Activated T-helper 1 cell treated with anti-CD3 and anti-CD28 coated beads, Interleukin-2, amount 50 U/mL, for 16 hours (primary cell): ENCODE measurements at places on chromosomes 3 and 15.

- no peak for DNase-seq
Measured at GRCh38 chr3:105790534-105790933, 78.3 kb downstream of the CBLB start.

DNA sequence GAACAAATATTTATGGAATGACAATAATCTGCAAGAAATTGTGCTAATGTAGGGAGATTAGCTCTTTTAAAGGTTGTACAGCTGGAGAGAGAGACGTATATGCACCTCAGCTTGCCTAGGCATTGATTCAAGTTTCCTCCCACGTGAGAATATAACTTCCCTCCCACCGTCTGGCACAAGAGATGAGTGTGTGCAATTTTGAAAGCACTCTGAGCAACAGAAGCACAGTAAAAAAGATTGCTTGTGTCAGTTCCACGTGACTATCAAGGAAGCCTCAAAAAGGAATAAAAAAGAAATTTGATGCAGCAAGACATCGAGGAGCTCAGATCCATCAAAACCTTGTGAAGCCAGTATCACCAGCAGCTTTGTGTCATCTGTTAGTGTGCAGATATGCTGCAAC is 435.3 kb downstream of the TUSC7 start:
- DNase-seq, result no peak

GRCh38 chr15:77985031-77985930 is 92.2 kb downstream of the TBC1D2B start:
- DNase-seq, result no peak

DNA sequence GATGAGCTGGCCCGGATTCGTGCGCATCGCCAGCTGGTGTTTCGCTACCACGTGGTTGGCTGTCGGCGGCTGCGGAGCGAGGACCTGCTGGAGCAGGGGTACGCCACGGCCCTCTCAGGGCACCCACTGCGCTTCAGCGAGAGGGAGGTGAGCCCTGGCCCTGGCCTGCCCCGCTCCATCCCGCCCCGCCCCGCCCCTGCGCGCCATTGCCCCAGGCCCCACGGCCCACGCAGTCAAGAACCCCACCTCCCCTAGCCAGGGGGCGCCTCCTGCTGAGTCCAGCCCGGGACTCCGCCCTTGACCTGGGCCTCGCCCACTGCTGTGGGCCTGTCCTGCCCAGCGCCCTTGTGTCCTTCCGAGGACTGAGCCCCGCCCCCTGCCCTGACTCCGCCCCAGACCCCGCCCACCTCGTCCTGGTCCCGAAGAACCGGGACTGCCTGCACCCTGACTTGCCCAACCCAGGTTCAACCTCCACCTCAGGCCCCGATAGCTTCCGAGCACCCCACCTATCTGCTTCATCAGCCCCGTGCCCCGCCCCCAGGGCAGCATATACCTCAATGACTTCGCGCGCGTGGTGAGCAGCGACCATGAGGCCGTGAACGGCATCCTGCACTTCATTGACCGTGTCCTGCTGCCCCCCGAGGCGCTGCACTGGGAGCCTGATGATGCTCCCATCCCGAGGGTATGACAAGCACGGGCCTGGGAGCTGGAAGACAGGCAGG is 14.8 kb downstream of the NT5DC2 start:
- DNase-seq, result no peak

DNA sequence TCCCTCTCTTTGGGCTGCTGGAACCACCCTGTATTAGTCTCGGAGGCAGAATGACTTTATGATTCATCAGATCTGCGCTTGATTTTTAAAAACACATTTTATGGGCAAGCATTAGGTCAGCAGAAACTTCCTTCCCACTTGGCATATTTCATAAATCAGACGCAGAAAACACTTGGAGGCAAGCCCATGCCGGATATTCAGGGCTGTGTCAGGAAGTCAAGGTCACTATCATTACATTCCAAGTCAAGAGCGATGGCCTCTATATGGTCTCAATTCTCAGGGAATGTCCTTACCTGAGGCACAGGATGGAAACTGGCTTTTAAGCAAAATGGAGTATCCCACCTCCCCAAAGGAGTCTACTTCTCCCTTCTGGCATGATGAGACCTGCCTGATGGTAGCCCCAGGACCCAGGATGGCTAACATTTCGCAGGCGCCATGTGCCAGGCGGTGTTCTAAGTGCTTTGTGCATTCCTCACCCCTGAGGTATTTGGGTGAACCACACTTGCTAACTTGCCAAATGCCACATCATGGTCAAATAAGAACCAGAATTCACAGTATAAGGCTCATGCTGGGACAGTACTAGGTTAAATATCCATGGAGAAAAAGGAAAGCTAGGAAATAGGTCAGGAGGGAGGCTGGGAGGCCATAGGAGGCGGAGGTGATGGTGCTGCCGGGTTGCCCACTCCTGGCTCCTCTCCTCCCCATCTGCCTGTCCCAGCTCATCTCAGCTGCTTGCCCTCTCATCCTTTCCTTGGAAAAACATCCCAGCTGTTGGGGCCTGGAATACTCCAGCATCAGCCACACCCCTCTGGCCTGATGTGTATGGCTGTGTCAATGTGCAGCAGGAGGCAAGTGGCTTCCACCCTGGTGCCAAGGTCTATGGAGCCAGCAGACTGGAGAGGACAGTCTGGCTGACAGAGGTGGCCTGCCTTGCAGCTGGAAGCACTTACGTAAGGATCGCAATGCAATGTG is 18.8 kb downstream of the BCL2L10 start:
- DNase-seq, result no peak

- DNase-seq, result no peak
Measured at GRCh38 chr3:160134964-160135363, 90.3 kb upstream of the C3orf80 start.

DNA sequence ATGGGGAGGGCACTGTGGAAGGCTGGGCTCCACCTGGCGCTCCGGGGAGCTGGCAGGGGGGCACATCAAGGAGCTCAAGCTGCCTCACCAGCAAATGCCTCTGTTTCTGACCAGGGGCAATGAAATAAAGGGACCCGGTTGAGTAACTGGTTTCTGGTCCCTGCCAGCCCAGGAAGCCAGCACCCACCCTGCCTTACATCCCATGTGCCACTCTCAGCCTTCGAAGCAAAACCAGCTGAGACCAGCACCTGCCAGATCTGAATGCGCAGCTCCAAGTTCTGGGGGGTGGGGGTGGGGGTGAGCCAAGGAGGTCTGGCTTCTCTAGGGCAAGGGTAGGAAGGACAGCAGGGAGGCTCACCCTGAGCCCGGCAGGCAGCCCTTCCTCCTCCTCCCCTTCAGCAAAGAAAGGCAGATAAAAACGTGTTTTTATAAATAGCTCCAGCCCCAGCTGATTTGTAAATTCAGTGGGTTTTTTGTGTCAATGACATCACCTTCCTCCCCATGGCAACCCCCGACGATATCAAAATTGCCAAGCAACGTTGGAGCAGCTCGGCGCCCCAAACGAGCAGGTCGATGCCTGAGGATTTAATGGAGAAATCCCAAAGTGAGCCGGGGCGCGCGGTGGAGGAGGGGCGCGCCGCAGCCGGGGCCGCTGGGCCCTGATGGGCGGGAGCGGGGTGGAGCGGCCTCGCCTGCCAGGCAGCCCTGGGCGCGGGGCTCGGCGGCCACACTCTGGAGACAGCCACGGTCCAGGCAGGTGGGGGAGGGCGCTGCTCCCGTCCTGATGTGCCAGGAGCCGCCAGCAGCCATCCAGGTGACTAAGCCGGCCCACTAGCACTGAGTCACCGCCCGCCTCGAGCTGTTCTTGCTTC is at the start of gene PAK6:
Gene PAK6, plus strand, starts transcription at position 532 of the 872 bp plus-strand sequence. CDS start 25,723 bp downstream, outside the sequence.
- DNase-seq, result no peak

- no peak for DNase-seq
Measured at GRCh38 chr3:32354362-32354778, 37.3 kb upstream of the CMTM7 start.

GRCh38 chr15:78714890-78715289 is 73.9 kb upstream of the CHRNB4 start:
- no peak for DNase-seq

DNA sequence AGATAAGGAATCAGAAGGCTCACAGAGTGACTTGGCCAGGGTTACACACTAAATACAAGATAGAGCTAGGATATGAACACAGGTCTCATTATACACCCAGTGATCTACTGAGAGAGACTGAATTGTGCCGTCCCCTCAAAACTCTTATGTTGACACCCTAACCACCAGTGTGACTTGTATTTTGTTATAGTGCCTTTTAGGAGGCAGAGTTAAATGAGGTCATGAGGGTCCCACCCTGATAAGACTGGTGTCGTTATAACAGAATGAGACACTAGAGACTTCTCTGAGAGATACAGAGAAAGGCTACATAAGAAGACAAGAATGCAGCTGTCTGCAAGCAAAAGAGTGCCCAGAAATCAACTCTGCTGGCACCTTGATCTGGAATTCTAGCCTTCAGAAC is 12.6 kb downstream of the KPNA1 start:
- DNase-seq, result no peak

GRCh38 chr3:169179321-169179720 is 484.2 kb downstream of the MECOM start:
- no peak for DNase-seq

- no peak for DNase-seq
Measured at GRCh38 chr15:62306851-62307504, 141.9 kb upstream of the C2CD4B start.

- no peak for DNase-seq
Measured at GRCh38 chr3:64179249-64179648, 46.0 kb downstream of the PRICKLE2 start.

DNA sequence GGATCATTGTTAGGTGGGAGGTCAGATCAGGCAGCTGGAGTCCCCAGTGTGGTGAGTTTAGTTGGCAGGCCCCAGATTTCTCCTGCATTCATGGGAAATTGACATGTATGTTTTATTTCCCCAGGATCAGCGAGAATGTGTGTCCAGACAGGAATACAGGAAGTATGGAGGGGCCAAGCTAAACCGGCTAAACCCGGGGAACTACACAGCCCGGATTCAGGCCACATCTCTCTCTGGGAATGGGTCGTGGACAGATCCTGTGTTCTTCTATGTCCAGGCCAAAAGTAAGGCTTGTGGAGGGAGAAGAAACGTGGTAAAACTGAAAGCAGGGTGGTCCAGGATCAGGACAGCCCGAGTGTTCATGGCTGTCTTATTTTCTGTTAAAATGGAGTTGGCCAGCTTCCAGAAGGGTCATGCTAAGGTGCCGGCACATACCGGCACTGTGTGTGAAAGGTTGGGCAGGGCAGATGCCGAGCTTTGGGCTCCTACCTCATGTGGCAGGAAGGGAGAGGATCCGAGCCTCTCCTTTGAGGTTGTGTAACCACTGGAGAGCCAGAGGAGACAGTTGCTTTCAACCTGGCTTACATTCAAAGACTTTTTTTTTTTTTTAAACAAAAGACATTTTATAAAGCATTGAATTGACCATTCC is 83.1 kb downstream of the PGPEP1L start:
- no peak for DNase-seq

- DNase-seq, result no peak
Measured at GRCh38 chr15:31338318-31338878, 11.8 kb downstream of the KLF13 start.

DNA sequence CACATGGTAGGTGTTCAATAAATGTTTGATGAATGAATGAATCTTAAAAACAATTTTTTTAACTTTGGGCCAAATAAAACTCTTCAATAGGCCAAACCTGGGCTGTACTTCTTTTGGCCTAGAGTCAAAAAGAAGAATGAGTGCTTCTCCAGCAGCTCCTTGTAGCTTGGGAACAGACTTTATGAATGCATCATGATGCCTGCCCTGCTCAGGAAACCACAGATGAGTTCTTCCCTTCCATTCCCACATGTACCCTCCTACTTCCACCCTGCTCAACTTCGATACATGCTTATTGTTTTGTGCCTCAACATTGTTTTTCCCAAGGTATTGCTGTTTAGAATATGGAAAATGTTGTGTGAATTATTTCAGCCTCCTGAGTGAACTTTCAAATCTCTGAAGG is 87.0 kb downstream of the FILIP1L start:
- no peak for DNase-seq

- no peak for DNase-seq
Measured at GRCh38 chr15:65960586-65960985, 91.3 kb downstream of the RAB11A start.

- no peak for DNase-seq
Measured at GRCh38 chr3:18526667-18527066, 101.5 kb upstream of the SATB1 start.

DNA sequence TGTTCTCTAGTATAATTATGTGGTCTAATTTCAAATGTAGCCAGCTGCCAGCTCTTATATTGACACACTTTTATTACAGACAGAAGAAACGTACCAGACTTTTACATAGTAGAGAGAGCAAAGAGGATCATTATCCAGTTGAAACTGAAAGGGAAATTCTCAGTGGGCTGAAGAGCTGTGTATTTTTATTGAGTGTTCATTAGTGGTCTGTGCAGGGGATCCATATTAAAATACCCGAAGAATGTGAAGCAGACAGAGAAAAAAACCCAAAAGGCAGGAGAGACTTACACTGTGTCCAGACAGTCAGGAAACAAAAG is 41.3 kb downstream of the MYRIP start:
- DNase-seq, result no peak

GRCh38 chr15:94793207-94793606 is 561.8 kb downstream of the MCTP2 start:
- DNase-seq, result no peak

- no peak for DNase-seq
Measured at GRCh38 chr15:98856532-98856907, 151.1 kb downstream of the PGPEP1L start.

- no peak for DNase-seq
Measured at GRCh38 chr3:13474776-13475303, 5.3 kb upstream of the HDAC11 start.

- no peak for DNase-seq
Measured at GRCh38 chr3:138081371-138082084, 33.9 kb downstream of the DZIP1L start.

- no peak for DNase-seq
Measured at GRCh38 chr3:98823791-98824190, 60.7 kb downstream of the ST3GAL6 start.

- DNase-seq, result no peak
Measured at GRCh38 chr3:186732169-186732766, 15.1 kb downstream of the KNG1 start.

DNA sequence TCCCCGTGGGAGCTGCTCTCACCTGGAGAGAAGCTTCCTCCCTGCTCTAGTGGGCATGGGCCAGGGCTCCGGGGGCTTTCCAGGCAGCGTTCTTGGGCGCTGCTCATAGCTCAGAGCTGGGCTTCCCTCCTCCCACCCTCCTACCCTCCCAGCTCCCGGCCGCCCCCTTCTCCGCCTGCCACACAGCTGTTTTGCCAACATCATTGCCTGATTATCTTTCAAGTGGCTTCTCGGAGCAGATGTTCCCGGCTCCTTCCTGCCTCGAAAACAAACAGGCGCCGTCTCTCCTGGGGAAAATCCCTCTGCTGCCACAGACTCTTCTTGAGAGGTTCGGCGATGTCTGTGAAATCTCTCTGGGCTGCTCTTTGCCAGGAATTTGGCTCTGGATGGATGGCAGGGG is 195.6 kb downstream of the RPLP1 start:
- no peak for DNase-seq

- no peak for DNase-seq
Measured at GRCh38 chr15:89828281-89829145, 13.9 kb upstream of the ANPEP start.

- DNase-seq, result no peak
Measured at GRCh38 chr3:40602778-40603385, 78.1 kb downstream of the ZNF621 start.
